Lung (tissue), 17 donors: ENCODE measurements at places on chromosomes 13 and 19. TPM values are rescaled to one million over a fixed set of nuclear protein-coding genes. Genes with fewer than 3 reads are reported as not detected.

The GRK1 gene
- total RNA-seq = not detected

GRCh38 chr19:9406798-9407352, 28.5 kb downstream of the ZNF266 start:
- DNase-seq = peak; percentile 95

- DNase-seq = no peak
Observed at GRCh38 chr13:77298426-77298825, 28.5 kb downstream of the MYCBP2 start.

The FUT1 gene
- total RNA-seq = 12.4 TPM

DNA sequence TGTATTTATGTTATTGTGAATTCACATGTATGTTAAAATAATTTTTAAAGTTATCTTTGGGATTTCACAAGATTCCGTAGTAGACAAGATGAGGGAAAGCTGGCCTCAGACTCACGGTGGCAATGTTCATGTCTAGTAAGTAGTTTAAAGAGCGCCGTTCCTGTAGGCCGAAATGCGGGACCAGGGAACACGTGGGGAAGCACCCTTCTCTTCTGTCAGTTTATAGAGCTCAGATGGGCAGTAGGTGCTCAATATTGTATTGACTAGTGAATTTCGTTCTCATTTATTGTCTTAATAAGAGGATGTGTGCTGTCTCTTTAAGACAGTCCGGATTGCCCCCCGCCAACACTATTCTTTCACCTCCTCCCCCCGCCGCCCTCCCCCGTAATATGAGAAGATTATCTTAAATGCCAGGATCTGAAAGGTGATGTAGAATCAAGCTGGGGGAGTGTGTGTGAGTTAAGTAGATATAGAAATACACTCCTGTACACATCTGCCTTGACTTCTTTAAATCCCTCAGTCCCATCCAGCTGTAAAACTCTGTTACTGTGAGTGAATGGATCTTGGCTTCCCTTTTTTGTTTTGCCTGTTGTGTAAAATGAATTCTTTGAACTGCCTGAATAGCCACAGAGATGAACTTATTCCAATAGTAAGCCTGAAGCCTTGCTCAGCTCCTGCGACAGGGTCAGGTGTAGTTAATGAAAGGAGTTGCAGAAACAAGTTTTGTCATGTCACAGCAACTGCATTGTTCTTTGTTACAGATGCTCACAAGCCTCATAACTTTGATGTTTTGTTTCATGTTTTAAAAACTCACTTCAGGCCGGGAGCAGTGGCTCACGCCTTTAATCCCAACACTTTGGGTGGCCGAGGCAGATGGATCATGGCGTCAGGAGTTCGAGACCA, 1.3 kb downstream of the LAMP1 start:
- no peak for DNase-seq

DNA sequence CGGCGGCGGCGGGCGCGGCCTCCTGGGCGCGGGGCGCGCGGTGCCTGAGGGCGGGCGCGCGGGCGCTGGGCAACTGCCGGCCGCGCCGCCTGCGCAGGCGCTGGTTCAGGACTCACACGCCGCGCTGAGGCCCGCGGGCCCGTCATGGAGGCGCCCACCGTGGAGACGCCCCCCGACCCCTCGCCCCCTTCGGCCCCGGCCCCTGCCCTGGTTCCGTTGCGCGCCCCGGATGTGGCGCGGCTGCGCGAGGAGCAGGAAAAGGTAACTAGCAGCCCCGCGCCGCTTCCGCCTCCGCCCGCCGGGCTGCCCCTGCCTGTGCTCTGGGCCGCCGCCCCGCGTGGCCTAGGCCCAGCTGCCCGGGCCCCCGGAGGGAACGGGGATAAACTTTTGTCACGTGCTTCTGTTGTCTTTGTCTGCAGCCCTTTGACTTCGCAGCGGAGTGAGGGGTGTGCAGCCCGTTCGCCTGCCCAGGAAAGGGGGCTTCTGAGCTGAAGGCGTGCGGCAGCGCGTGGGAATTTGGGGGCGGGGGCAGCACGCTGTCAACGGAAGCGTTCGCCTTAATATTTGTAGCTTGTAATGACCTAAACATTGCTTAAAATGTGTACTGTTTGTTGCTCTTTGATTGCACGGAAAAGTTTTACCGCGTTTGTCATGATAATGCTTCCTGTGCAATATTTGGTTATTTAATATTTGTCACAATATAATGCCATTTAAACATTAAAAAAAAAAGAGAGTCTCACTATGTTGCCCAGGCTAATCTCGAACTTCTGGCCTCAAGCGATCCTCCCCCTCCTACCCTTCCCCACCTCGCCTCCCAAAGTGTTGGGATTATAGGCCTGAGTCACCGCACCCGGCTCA, 594 bp downstream of the URI1 start:
- no peak for DNase-seq

The C13orf42 gene
- total RNA-seq = not detected

DNA sequence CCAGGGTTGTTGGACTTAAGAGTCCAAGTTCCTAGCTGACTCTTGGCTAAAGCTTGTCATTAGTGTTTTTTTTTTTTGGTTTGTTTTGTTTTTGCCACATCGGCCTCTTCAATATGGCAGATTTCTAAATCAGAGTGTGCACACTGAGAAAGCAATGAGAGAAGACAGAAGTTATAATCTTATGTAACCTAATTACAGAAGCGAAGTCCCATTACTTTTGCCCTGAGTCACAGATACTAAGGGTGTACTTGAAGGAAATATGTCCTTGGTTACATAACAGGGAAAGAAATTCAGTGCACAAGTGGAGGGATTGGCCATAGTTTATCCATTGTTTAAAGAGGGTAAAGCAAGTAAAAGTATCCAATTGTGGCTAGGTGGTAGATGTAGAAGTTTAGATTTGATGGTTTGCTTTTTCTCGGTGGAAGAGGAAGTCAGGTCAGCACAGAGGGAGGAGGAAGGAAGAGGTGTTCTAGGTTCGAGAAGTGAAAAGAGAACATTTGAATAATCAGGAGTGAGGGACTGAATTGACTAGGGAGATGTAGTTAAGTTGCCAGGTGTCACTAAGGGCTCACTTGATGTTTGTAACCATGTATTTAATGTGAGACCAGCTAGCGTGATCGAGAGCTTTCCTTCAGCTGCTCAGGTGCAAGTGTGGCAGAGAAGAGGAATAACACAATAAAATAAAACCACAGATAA, 12.2 kb downstream of the GTF2F2 start:
- DNase-seq = no peak

- no peak for DNase-seq
Observed at GRCh38 chr13:105342281-105342820, 1193.1 kb downstream of the EFNB2 start.

DNA sequence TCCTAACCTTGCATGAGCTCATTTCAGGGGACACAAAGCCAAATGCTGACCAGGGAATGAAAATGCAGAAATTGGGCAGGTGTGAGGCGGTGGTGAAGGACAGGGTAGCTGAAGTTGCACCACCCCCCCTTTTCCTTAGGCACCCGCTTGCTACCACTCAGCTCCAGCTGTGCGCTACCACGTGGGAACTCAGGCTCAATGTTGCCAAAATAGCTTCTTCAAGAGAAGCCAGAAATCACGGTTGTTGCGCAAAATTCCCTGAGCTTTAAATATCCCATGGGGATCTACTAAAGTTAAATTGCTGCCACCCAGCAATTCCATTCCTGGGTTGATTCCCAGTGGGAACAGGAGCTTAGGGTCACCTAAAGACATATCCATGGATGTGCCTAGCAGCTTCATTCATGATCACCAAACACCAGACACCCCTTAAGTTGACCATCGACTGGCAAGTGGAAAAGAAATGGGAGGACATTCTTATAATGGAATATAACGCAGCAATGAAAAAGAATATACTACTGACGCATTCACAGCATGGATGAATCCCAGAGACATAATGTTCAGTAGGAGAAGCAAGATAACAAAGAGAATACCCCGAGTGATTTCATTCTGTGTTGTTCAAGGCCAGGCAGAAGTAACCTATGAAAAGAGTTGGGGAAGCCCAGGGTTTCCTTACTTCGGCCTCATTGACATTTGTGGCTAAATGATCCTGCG, 12.8 kb upstream of the ADGRL1 start:
- peak; percentile 69 for DNase-seq

The FAM124A gene
- 2.0 TPM for total RNA-seq

The KLHL1 gene
- total RNA-seq = not detected

- DNase-seq = no peak
Observed at GRCh38 chr13:108190897-108191296, 24.4 kb downstream of the LIG4 start.

DNA sequence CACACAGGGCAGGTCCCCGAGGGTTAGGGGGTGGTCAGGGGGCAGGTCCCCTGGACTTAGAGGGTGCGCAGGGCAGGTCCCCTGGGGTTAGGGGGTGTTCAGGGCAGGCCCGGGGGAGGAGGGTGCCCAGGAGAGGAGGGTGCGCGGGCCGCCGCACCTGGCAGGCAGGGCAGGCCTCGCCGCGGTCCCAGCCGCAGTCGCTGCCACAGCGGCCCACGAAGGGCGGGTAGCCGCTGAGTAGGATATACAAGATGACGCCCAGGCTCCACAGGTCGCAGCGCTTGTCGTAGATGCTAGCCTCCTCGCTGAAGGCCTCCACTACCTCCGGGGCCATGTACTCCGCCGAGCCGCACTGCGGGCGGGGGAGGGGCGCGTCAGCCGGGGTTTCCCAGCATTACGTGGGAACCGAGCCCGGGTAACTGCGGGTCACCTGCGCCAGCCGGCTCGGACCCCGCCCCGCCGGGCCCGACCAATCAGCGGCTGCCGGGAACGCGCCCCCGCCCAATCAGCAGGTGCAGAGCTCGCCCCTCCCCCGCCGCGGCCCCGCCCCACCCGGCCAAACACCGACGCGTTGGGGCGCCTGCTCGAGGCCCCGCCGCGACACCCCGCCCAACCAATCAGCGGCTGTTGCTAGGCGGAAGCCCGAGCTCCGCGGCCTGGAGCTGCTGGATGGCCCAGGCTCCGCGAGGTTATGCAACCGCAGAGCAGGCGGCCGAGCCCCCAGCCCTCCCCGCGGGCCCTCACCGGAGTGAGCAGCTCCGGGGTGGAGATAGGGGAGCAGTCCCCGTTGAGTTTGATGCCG, 9.2 kb downstream of the MKNK2 start:
- peak; percentile 97 for DNase-seq

The KASH5 gene
- not detected for total RNA-seq

GRCh38 chr13:86710013-86710412, 910.8 kb upstream of the SLITRK6 start:
- no peak for DNase-seq

The MED26 gene
- 18.2 TPM for total RNA-seq

- DNase-seq = no peak
Observed at GRCh38 chr19:30447553-30447870, 75.3 kb downstream of the ZNF536 start.

- no peak for DNase-seq
Observed at GRCh38 chr13:41053384-41053826, 7.9 kb upstream of the WBP4 start.

The FAM216B gene
- 36.3 TPM for total RNA-seq

- no peak for DNase-seq
Observed at GRCh38 chr19:45674946-45675345, 6.9 kb downstream of the GIPR start.

DNA sequence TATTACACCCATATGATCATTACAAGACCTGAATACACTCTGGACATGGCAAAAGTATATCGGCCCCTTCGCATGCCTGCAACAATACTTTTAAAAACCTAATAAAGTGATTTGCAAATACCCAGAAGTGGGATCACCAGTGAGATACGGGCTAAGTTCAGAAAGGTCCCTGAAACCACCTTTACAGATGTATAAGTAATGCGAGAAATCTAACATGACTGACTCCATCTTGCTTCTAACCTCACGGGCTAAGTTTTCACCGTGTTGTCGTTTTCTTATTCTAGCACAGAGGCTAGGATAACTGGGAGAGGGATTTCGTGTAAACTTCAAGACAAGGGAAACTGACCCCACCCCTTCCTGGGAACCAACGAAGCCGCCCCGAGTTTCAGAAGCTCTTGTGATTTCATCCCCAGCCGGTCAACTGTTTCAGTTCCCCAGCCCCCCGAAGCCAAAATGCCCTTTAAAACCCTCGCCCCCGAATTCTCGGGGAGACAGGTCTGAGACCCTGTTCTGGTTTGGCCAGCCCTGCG, 703 bp downstream of the NEK3 start:
- peak; percentile 73 for DNase-seq
